ENCODE measurements at places on chromosomes 13 and 19.

- no peak for DNase-seq
Observed at GRCh38 chr19:41064974-41065569, 23.2 kb upstream of the CYP2A13 start.

GRCh38 chr19:30498707-30499106 lies 126.5 kb downstream of the ZNF536 start:
- DNase-seq, result peak; percentile 0

GRCh38 chr19:2656533-2656932 lies 46.0 kb downstream of the GNG7 start:
- DNase-seq, result no peak

DNA sequence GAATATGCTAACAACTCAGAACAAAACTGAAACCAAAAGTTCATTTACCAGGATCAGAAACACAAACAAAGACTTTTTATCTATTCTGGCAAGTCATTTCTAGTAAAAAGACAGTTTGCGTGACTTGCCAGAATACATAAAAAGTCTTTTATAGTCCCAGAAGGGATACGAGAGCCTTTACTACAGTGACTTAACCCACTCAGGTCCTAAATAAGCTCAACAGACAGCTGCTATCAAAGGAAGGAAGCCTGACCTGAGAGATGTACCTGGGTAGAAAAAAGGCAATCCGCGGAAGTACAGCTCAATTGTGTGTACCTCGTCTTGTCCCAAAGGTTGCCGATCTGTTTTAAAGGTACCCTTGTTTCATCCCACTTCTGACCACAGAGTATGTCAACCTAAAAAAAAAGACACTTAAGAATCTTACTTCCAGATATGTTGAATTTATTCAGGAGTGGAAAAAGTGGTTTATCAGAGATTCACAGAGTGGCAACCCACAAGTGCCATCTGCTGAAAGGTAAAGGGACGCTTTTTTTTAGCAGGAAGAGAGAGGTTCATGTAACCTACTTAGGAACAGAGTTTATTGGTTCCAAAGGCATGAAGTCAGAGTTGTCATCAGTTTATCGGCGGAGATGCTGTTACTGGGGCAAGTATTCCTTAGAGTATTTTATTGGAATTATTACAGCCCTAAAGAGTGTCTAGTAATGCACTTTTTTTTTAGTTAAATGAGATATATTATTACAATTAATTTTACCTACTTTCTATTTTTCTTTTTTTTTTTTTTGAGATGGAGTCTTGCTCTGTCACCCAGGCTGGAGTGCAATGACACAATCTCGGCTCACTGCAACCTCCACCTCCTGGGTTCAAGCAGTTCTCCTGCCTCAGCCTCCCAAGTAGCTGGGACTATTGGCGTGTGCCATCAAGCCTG lies 69.7 kb upstream of the C1QTNF9B start:
- no peak for DNase-seq

DNA sequence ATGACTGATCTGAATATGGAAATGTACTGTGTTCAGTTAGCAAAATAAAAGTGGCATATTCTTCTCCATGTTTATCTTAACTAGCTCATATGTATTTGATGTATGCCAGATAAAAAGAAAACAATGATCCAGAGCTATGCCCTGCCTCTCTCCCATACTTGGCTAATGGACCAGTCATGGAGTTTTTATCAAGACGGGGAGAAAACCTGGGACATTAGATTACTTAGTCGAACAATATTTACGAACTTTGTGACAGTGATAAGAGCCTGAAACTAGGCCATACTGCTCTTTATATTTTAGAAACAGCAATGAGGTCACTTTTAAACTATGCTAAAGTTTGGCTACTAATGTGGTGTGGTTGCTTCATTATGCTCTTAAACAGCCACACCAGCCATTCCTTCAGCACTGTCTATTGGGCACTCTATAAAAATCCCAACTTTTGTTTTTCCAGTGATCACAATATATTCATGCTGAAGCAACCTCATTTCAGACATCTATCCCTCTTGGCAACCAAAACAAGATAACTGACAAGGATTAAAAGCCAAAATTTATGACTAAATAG lies 265.0 kb downstream of the FGF14 start:
- DNase-seq, result no peak

DNA sequence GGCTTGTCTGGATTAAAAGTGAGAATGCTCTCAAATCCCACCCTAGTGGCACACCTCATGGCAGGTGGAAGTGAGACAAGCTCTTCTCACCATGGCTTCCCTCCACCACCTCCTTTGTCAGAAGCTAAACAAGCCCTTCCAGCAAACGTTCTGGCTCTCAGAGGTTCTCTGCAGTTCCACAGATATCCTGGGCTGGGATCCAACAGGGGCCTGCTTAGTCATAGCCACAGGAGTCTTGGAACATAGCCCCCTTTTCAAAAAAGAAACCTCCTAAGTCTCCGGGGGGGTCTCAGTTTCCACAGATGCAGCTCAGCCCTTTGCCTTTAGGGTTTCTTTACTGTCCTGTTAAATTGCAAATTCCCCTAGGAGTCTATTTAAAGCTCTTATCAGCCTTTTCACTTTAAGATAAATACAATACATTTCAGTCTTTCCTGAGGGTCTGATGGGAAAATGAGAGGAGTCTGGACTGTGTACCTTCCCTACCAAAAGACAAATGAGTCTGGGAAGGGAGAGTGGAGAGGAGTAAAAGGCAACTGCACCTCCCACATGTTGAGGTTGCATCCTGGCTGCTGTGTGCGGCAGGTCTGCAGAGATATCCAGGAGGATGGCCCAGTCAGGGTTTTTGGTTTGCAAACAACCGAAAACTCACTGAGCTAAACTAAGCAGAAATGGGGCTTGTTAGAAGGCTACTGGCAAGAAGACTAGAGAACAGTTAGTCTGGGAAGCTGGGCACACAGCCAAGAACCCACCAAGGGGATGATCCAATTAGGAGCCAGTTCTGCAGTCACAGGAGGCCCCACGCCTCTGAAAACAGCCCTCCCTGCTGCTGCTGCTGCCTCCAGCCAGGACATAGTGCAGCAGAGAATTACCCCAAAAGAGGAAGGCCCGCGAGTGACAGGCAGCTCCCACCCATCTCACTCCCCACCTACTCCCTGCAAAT lies 41.4 kb upstream of the SERP2 start:
- DNase-seq, result peak; percentile 34

- no peak for DNase-seq
Observed at GRCh38 chr13:33355201-33355895, 69.8 kb upstream of the STARD13 start.

- no peak for DNase-seq
Observed at GRCh38 chr13:87524775-87525174, 146.4 kb upstream of the SLITRK5 start.

DNA sequence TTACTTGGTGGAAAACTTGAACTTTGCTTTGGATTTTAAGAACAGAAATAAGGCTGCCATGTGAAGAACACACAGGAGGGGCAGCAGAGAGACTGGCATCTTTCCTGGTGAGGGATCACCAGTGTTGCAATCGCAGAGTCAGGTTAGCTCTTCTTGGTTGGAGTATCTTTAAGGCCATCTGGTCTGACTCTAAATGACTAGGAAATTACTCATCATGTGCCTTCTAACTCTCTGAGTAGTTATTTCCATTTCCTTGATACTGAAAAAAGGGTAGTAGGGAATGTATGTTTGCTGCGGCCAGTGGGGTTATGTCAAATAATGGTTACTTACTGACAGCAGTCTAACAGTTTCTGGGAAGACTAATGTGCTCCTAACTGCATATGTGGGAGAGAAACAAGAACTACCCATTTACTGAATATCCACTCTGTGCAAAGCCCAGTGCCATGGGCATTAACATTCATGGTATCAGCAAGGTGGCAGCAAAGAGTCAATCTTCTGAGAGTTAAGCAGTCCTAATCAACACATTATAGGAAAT lies 122.1 kb downstream of the COG6 start:
- no peak for DNase-seq

DNA sequence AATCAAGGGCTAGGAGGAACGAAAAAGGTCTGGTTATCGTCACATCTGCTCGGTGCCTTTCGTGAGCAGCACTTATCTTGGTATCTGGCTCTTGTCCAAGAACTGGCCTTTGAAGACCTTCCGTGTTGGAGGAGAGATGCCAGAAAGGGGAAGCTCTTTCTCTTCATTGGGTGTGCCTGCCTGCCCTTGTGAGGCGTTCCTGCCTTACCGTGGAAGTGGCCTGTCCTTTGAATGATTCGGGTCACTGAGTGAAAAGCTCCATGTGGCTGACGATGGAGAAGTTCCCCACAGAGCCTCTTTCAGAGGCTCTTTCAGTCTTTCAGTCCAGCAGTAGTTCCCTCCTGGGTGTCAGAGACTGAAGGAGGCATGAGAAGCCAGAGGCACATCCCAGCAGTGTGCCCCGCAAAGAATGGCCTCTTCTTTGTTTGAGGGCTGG lies 121.5 kb upstream of the SLC10A2 start:
- DNase-seq, result peak; percentile 4

- no peak for DNase-seq
Observed at GRCh38 chr13:52378312-52378711, 27.7 kb downstream of the THSD1 start.

GRCh38 chr13:57629391-57629804 lies 2.1 kb upstream of the PCDH17 start:
- DNase-seq, result peak; percentile 31

DNA sequence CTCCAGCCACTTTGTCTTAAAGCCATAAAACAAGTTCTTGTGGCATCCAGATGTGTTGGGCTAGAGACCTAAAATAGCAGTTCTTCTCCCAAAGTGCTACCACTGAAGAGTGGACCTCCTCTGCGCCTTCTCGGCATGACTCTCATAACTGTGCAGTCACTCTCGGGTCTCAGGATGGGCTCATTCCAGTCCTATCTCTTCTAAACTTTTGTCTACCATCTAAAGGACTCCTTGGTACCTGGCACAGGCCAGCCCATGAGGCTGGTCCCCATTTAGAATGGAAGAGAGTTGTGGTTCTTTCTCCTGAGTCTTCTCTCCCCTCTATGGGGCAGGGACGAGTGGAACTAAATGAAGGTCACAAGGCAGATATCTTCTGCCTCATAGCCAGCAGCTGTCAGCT lies 272.0 kb upstream of the TMTC4 start:
- DNase-seq, result no peak

- DNase-seq, result no peak
Observed at GRCh38 chr13:111929036-111929616, 137.8 kb upstream of the SOX1 start.

DNA sequence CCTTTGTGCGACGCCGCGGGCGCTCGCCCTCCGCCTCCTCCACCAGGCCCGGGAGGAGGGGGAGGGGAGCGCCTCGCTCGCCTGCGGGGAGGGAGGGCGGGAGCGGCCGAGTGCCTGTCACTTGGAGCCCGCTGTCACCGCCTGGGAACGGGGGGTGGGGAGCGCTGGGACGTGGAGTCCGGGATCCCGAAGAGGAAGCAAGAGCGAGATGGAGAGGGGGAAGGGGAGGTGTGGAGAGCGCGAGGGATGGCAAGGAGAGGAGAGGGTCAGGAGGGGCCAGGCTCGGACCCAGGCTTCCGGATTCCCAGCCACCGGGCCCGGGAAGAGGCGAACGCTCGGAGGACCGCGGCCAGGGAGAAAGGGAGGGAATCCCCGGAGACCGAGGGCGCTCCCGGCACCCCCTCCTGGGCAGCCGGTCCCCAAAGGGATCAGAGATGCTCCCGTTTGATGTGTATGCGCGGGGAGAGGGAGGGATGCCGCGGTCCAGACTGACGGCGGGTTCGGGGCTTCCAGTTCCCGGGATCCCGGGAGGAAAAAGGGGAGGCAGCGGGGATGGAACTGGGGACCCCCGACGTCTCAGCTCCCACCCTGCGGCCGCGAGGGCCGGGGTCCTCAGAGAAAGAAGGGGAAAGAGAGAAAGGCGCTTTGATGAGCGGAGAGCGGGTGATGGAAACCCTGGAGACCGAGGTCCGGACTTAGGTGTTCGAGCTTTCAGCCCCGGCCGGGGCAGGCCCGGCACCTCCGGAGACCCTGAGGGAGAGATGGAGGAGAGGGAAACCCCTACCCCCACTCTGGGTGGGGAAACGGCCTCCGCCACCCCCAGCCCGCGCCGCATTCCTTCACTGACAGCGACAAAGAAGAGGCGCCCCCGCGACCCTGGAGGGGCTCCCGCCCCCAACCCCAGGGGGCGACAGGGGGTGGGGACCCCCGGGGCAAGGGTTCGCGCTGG lies 4.7 kb upstream of the DPF1 start:
- DNase-seq, result no peak

DNA sequence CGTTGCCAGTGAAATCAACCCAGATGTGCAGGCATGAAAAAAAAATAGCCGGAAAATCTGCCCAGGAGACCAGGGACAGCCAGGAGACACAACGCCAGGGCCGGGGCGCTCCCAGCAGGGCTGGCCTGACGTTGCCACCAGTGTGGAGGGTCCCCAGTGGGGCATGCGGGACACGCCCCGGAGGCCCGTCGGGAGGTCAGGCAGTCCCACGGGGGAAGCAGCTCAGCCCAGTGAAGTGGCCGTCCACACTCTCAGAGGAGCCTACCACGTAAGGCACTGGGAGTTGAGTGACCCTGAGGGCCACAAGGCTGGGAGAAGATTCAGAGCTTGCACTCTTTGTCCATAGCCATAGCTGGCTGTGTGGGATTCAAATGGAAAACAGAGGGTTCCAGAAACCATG lies 53.2 kb upstream of the GAS6 start:
- no peak for DNase-seq

GRCh38 chr13:46615888-46616531 lies 63.0 kb downstream of the LRCH1 start:
- DNase-seq, result no peak

- no peak for DNase-seq
Observed at GRCh38 chr19:56732976-56733375, 61.4 kb upstream of the ZNF835 start.

DNA sequence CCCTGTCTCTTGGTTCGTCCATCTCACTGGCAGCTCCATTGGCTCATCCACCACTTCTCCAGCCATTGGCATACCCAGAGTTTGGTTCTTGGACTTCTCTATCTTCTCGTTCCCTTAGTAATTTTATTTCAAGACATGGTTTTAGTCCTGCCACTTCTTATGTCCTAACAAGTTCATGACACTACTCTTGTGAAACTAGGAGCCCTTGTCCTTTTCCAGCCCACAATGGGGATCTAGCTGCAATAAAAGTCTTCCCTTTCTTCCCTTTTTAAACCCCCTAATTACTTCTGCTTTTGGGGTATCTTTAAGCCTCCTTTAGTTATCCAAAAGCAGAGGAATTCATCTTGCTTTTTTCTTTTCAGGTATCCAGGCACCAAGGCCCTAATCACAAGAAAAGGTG lies 2.9 kb upstream of the RCBTB2 start:
- no peak for DNase-seq

GRCh38 chr19:4660181-4660791 lies 9.9 kb downstream of the MYDGF start:
- DNase-seq, result no peak

GRCh38 chr19:4598712-4599111 lies 39.2 kb upstream of the SEMA6B start:
- no peak for DNase-seq

Data from hematopoietic multipotent progenitor cell (in vitro differentiated cells).